Right renal pelvis (tissue), 4 donors: ENCODE measurements at places on chromosomes 5 and 9. TPM values are rescaled to one million over a fixed set of nuclear protein-coding genes. Genes with fewer than 3 reads are reported as not detected.

The SLC46A2 gene
- polyA plus RNA-seq, result 0.20 TPM

The FAM153A gene
- polyA plus RNA-seq, result 0.29 TPM

The PCDHB16 gene
- polyA plus RNA-seq, result 3.5 TPM

The PCDHGA10 gene
- 3.9 TPM for polyA plus RNA-seq

The SPATA24 gene
- 13.8 TPM for polyA plus RNA-seq

The AFAP1L1 gene
- polyA plus RNA-seq, result 19.6 TPM
